Glutamatergic neuron (in vitro differentiated cells): ENCODE measurements at places on chromosomes 7 and 10.

GRCh38 chr7:28151965-28152364 lies 28.6 kb downstream of the JAZF1 start:
- DNase-seq: no peak

- peak; percentile 78 for DNase-seq
Observed at GRCh38 chr10:69801094-69801433, 642 bp upstream of the COL13A1 start.

DNA sequence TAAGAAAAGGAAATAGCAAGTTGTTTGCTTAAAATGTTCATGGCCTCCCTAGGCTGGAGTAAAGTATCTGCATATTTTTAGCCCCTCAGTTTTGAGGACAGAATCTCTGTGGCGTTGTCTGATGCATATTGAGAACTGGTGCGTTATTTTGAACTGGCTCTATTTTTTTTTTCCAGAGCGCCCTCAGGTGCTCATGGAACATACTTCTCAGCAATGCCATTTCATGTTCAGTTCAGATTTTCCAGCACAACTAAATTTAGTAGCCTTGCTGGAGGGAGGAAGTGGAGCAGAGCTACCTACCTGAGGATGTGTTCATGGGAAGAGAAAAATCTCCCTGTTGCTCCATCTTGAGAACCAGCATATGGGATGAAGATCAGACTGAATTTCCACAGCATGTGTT lies 870.5 kb downstream of the LRMDA start:
- no peak for DNase-seq

- no peak for DNase-seq
Observed at GRCh38 chr7:80279760-80280159, 145.1 kb downstream of the GNAI1 start.

DNA sequence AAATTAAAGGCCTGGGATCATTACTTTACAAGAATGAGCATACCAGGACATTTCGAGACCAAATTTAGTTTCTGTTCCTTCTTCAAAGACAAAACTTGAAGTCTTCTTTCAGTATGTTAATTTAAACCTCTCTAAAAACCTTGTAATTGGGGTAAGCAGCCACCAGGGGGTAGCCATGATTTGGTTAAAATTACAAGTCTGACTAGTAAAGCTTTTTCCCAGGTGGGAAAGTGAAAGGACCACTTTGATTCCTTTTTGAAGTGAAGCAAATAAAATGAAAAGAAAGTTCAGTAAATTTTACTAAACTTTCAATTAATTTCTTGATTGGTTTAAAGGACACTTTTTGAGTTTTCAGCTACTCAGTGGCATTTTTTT lies 294.3 kb downstream of the BBS9 start:
- DNase-seq: no peak

DNA sequence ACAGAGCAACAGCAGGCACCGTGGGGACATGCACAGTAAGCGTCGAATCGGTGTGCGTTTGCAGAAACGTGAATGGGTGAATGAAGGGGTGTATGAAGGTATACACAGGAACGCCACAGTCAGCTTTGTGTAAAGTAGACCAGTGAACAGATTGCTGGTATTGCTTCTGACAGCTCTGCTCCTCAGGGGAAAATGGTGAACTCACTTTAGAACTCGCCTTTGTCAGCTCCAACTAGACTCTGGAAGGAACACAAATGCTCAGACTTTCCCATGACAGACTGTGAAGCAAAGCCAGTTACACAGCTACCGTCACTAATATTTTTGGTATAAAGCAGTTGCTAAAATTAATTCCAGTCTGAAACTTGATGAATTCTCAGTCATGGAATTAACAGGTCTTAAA lies 78.9 kb downstream of the CUX1 start:
- no peak for DNase-seq

GRCh38 chr10:43594944-43595589 lies 11.2 kb upstream of the ZNF485 start:
- no peak for DNase-seq

- DNase-seq: no peak
Observed at GRCh38 chr10:131860311-131860710, 40.5 kb upstream of the PPP2R2D start.

- no peak for DNase-seq
Observed at GRCh38 chr7:124387056-124387455, 354.2 kb upstream of the TMEM229A start.

DNA sequence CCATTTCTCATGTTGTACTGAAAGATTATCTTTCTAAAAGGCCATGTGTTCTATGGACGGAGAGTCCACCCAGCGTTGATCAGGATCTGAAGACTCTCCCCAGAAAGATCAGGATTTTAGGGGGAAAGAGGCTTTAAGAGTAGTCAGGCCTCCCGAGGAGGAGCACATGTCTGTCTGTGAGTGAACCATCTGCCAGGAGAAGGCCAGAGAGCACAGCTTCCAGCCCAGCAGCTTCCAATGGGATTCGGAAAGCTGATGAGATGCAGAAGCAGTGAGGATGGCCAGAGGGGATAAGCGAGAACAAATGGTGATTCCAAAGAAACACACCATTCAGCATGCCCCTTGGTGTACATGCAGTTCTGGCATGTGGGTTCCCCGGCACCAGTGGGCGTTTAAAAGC lies 88.5 kb upstream of the TCERG1L start:
- DNase-seq: no peak

GRCh38 chr7:144763291-144763690 lies 72.6 kb downstream of the TPK1 start:
- no peak for DNase-seq

GRCh38 chr7:1624999-1625927 lies 44.8 kb upstream of the ELFN1 start:
- no peak for DNase-seq

GRCh38 chr10:119377451-119377957 lies 165.0 kb downstream of the RGS10 start:
- DNase-seq: no peak

DNA sequence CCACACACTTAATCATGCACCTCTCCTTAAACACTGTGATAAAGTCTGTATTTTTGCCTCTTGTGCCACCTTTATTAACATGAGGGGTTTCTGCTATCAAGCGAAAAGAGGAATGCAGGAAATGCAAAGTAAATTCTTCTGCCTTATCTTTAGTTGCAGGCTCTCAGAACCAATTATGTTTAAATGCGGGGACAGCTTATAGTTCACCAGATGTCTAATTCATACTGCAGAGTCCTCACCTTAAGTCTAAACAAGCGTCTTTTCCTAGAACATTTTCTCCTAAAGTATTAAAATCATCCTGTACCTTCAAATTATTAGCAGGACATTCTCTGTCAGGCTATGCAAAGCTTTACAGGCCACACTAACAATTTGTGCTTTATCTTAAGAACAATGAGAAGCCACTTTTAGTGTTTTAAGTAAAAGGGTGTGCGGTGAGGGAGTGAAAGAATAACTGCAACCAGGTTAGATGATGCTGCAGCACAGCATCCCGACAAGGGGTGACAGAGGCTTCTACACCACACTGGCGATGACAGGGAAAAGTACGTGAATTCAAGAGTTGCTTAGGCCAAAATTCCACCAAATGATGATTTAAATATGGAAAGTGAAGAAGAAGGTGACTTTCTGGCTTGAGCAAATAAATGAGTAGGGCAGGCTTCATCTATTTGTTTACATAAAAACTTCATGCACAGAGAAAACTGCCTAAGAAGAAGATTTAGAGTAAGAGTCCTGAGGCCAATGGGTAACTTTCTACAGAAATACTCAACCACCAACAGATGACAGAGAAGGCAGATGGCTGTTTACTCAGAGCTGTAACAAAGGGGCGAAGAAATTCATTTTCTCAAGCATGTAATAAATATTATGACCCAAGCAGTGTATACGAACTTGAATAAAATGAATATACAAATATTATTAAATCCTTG lies 36.0 kb downstream of the EZH2 start:
- no peak for DNase-seq

DNA sequence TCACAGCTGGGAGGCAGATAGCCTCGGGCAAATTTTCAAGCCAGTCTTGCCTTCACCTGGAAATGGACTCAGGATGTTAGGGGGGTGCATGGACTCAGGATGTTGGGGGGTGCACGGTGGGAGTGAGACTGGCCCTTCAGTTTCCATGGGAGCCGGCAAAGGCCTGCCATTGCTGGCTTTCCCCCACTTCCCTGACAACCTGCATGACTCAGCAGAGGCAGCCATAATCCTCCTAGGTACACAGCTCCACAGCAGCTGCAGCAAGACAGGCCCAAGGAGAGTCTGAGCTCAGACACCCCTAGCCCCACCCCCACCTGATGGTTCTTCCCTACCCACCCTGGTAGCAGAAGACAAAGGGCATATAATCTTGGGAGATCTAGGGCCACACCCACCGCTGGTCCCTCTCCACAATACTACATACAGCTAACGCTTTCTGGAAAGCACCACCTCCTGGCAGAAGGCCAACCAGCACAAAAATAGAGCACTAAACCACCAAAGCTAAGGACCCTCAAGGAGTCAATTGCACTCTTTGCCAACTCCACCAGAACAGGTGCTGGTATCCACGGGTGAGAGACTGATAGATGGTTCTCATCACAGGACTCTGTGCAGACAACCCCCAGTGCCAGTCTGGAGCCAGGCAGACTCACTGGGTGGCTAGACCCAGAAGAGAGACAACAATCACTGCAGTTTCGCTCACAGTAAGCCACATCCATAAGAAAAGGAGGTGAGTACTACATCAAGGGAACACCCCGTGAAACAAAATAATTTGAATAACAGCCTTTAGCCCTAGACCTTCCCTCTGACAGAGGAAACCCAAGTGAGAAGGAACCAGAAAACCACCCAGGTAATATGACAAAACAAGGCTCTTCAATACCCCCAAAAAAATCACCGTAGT lies 18.3 kb downstream of the C7orf25 start:
- no peak for DNase-seq

DNA sequence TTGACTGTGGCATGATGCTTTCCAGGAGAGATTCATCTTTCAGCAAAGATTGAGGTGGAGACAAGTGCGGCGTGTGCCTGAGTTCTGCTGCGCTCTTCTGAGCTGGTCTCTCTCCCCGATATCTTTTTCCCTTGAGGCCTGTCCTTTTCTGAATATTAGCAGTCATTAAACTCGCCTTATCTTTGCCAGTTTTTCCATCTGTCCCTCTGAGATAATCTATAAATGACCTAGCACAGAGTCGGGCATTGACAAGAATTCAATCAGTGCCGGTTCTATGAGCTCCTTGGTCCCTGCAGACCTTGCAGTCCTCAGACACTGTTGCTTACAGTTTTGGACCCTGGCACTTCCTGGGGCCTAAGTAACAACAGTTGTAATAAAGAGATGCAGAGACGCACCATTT lies 89.7 kb upstream of the IKZF1 start:
- no peak for DNase-seq

GRCh38 chr10:61891906-61892585 lies 9.5 kb upstream of the ARID5B start:
- DNase-seq: no peak

DNA sequence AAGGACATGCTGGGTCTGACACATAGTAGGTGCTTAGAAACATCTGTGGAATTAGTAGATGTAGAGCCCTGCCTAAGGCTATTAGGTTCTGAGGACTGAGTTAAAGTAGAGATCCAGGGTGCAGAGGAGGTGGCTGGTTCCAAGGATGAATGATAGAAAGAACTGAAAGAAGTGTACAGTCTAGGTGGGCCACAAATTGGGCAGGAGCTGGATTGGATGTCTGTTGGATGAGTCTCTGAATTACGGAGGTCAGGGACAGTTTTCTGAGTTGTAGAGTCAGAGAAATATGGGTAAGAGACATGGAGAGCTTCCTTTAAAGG lies 2.0 kb upstream of the SAMD8 start:
- no peak for DNase-seq

- no peak for DNase-seq
Observed at GRCh38 chr10:61335359-61335758, 117.8 kb downstream of the TMEM26 start.

GRCh38 chr10:75592151-75592787 lies 160.8 kb downstream of the LRMDA start:
- DNase-seq: no peak

DNA sequence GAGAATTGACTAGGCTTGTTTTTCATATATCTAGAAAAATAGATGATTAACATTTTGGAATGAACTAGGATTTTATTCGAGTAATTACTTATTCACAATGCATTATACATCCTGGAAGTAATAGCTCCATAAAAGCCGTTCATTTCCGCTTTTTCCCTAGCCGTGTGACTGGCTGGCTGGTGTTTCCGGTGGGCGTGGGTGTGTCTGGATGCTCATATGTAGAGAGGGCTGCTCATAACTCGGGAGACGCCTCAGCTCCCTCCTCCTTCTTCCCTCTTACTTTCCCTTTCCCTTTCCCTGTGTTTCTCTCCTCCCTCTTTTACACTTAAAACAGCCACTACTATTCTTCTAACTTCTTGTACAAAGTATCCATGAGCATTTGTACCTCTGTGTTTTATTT lies 187.7 kb upstream of the VSTM2A start:
- no peak for DNase-seq
